ENCODE measurements at places on chromosomes 11 and 22. TPM values are rescaled to one million over a fixed set of nuclear protein-coding genes. Genes with fewer than 3 reads are reported as not detected.

DNA sequence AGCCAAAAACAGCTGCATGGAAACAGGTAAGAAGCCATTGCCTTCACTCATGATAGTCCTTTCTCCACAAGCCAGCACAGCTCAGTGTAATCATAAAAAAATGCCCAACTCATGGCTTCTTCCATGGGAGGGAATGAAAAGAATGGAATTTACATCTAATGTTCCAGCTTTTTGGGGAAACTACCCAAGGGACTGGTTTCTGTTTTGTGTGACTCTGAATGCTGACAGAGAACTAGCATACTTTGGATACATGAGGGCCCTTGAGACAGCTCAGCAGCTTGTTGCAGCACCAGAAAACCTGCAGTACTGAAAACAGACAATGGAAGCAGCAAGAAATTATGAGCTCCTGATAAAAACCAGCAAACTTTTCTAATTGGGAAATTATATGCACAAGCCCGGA lies 24.2 kb upstream of the HORMAD2 start:
- H3K36me3 ChIP-seq: no peaks in the 10 kb centered on the region
- no peaks in the 10 kb centered on the region for H3K27me3 ChIP-seq
- H3K27ac ChIP-seq: no peak overlapping the region

- no peak overlapping the region for H3K4me3 ChIP-seq
- DNase-seq: no peak
- H3K36me3 ChIP-seq: no peaks in the 10 kb centered on the region
Observed at GRCh38 chr11:102172127-102172848, 62.0 kb downstream of the YAP1 start.

GRCh38 chr11:27650988-27651387 lies 49.3 kb downstream of the BDNF start:
- no peaks in the 10 kb centered on the region for H3K27me3 ChIP-seq
- no peak for DNase-seq
- no peak overlapping the region for H3K4me3 ChIP-seq
- H3K27ac ChIP-seq: no peak overlapping the region
- no peaks in the 10 kb centered on the region for H3K4me1 ChIP-seq

GRCh38 chr11:18615628-18616392 lies 16.2 kb downstream of the MISFA start:
- no peak overlapping the region for H3K27ac ChIP-seq
- no peak overlapping the region for H3K4me3 ChIP-seq
- peaks cover 26% of the 10 kb centered on the region for H3K36me3 ChIP-seq
- no peaks in the 10 kb centered on the region for H3K27me3 ChIP-seq

GRCh38 chr22:39773976-39774539 lies 119.5 kb downstream of the ENTHD1 start:
- H3K36me3 ChIP-seq: no peaks in the 10 kb centered on the region
- H3K27me3 ChIP-seq: no peaks in the 10 kb centered on the region
- no peaks in the 10 kb centered on the region for H3K4me1 ChIP-seq
- H3K27ac ChIP-seq: no peak overlapping the region

DNA sequence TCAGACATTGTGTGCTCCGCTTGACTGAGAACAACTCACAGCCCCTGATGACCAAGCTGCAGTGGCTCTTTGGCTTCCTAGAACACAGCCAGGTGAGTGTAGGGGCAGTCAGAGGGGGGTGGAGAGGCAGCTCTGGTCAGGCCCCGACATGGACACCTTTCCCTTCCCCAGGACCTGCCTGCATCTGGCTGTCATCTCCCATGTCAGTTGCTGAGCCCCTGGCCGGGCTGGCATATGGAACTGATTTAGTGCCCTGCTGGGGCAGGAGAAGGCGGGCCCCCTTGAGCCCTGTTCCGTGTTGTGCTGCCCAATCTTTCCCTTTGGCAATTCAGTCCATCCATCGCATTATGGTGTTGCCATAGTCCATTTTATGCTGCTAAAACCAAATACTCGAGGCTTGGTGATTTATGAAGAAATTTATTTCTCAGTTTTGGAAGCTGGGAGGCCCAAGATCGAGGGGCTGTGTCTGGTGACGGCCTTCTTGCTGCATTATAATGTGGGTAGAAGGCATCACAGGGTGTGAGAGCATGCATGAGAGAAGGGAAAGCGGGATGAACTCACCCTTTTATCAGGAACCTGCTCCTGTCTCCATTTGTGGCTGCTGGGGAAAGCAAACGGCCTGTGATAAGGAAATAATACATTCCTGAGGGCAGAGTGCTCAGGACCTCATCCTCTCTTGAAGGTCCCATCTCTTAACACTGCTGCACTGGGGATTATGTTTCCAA lies 19.0 kb downstream of the USP35 start:
- no peaks in the 10 kb centered on the region for H3K27me3 ChIP-seq
- H3K4me3 ChIP-seq: no peak overlapping the region
- no peaks in the 10 kb centered on the region for H3K4me1 ChIP-seq
- peaks cover 8% of the 10 kb centered on the region for H3K36me3 ChIP-seq
- no peak for DNase-seq

The TSGA10IP gene
- not detected for total RNA-seq

DNA sequence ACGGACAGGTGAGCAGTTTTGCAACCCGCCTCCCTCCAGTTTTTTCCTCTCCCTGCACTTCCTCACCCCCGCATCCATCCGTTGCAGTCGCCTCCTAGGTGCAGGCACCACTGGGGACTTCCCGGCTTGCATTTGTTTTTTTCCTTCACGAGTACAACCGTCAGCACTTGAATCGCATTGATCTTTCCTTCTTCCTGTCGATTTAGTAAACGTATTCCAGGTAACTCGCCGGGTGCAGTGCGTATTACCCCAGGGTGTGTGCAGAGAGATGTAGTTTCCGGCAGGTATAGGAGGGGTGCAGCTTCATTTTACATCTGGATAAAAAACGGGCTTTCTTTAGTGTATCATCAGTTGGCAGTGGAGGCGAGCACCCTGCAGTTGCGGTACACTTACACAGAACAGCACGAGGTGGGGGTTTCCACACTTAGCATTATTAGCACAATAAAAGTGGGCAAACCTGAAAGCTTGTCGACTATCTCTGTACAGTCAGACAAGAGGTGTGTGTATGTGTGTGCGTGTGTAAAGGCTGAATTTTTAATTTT lies at the start of gene SORL1-AS1:
Gene SORL1-AS1, minus strand, starts transcription at position 359 of the 542 bp plus-strand sequence.
- H3K4me1 ChIP-seq: peaks cover 7% of the 10 kb centered on the region
- H3K36me3 ChIP-seq: no peaks in the 10 kb centered on the region
- no peak for DNase-seq
- no peak within 1 kb of the TSS for H3K27ac ChIP-seq
- no peaks in the 10 kb centered on the region for H3K27me3 ChIP-seq
- peak within 1 kb of the TSS; percentile 48 for H3K4me3 ChIP-seq

The IGLL1 gene
- not detected for total RNA-seq

The ASPHD2 gene
- total RNA-seq: 1.2 TPM

- no peaks in the 10 kb centered on the region for H3K27me3 ChIP-seq
- H3K36me3 ChIP-seq: peaks cover 3% of the 10 kb centered on the region
- H3K4me3 ChIP-seq: no peak overlapping the region
- H3K27ac ChIP-seq: peak overlapping the region; percentile 94
- DNase-seq: no peak
- peaks cover 53% of the 10 kb centered on the region for H3K4me1 ChIP-seq
Observed at GRCh38 chr22:17862646-17863181, 88.4 kb upstream of the BID start.

- H3K36me3 ChIP-seq: no peaks in the 10 kb centered on the region
- H3K27me3 ChIP-seq: no peaks in the 10 kb centered on the region
- H3K27ac ChIP-seq: peak overlapping the region; percentile 91
- H3K4me3 ChIP-seq: no peak overlapping the region
- no peak for DNase-seq
Observed at GRCh38 chr22:41842996-41843970, 10.4 kb downstream of the SREBF2 start.

DNA sequence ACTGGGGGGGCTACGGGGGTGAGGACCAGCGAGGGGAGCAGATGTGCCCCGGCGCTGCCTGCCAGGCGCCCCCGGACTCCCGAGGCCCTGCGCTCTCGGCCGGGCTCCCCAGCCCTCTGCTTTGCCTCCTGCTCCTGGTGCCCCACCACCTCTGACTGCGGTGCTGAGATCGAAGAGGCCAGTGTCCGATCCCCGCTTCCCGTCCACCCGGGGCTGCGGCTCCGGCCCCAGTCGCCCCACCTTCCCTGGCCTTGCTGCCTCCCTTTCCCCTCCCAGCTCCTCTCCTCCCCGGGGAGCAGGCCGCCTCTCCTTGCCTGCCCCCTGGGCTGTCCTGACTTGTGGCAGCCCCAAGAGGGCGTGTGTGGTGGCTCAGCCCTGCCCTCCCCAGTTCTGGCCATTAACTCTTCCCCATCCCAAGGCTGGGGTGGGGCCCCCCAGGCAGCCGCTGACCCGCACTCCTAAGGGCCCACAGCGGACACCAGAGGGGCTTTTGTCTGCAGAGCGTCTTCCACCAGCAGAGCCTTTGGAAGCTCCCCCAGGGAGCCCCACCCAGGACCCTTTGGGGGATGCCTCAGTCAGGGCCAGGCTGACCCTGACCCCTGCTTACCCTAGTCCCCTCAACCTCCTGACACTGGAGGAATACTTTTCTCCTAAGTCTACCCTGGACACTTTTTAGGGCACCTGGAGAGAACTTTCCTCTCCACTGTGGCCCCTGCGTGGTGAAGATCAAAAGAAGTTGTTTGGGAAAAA lies 16.6 kb downstream of the RTN4RL2 start:
- peaks cover 81% of the 10 kb centered on the region for H3K27me3 ChIP-seq
- H3K4me3 ChIP-seq: peak overlapping the region; percentile 55
- DNase-seq: no peak
- H3K36me3 ChIP-seq: no peaks in the 10 kb centered on the region
- no peak overlapping the region for H3K27ac ChIP-seq
- H3K4me1 ChIP-seq: peaks cover 6% of the 10 kb centered on the region

- H3K27me3 ChIP-seq: no peaks in the 10 kb centered on the region
- peaks cover 77% of the 10 kb centered on the region for H3K36me3 ChIP-seq
- DNase-seq: no peak
- H3K4me1 ChIP-seq: peaks cover 11% of the 10 kb centered on the region
- H3K4me3 ChIP-seq: no peak overlapping the region
Observed at GRCh38 chr11:9787981-9788521, 124.2 kb downstream of the SWAP70 start.

DNA sequence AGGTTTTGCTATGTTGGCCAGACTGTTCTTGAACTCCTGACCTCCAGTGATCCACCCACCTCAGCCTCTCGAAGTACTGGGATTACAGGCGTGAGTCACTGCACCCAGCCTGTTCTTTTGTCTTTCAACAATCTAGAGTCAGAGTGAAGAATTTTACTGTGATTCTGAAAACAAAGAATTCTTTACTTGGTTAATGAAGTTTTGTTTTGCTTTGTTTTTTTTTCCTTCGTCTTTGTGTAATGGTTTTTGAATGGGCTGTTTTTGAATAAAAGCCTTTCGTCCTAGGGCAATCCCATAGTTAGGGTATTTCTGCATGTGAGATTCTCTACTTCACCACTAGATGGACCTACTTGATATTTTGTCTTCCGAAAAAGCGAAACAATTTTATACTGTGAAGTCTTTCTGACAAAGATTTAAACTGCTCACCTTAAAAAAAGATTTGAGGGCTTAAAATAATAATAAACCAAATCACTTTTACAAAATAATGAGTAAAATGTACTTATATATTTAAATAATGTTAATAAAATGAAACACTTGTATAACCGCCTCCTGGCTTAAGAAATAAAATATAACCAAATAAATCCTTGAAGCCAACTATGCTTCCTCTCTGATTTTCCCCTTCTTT lies 43.4 kb upstream of the SC5D start:
- H3K36me3 ChIP-seq: no peaks in the 10 kb centered on the region
- H3K27ac ChIP-seq: no peak overlapping the region
- no peaks in the 10 kb centered on the region for H3K27me3 ChIP-seq
- no peak for DNase-seq
- H3K4me1 ChIP-seq: no peaks in the 10 kb centered on the region
- no peak overlapping the region for H3K4me3 ChIP-seq

DNA sequence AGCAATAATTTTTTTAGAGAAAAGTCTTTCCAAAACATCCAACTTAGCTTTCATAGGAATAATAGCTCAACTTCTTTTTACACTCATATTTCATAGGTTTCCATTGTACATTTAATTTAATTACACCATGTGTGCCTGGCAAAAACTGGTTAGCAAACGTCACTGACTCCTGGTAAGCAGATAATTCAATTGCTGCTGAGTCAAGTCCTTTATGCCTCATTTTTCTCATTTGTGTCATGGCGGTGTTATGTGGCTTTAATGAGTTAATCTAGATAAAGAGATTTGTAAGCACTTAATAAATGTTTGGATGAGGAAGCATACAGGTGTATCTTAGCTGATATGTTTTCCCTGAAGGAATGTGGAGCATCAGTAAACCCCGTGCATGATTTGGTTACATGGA lies 41.2 kb upstream of the PAK1 start:
- H3K27ac ChIP-seq: no peak overlapping the region
- no peaks in the 10 kb centered on the region for H3K4me1 ChIP-seq
- no peak overlapping the region for H3K4me3 ChIP-seq

DNA sequence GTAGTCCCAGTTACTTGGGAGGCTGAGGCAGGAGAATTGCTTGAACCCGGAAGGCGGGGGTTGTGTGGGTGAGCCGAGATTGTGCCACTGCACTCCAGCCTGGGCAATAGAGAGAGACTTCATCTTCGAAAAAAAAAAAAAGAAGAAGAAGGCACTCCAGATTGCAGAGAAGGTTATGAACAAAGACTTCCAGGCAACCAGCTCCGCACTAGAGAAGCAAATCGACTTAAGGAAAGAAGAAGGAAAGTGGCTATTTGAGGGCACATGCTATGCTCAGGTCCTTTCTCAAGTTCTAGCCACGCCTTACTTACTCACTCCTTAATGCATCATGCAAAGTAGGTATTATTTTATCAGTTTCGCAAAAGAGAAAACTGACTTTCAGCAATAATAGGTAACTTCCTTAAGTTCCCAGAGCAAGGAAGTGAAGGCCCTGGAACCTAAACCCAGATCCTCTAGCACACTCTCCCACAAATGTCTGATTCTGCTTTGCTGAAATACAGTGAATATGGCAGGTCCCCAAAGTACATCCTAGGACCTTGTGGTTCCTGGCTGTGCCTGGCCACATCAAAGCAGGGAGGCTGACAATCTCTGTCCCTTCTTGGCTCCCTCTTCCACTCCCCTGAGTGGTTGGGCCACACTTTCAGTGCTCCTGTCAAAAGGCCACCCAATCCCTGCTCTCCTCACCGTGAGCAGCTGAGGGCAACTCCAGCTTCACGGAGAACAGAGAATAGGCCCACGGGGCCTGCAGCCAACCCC lies 14.2 kb downstream of the CD3E start:
- H3K27me3 ChIP-seq: no peaks in the 10 kb centered on the region
- no peak overlapping the region for H3K27ac ChIP-seq
- no peak overlapping the region for H3K4me3 ChIP-seq
- H3K36me3 ChIP-seq: no peaks in the 10 kb centered on the region
- no peak for DNase-seq

DNA sequence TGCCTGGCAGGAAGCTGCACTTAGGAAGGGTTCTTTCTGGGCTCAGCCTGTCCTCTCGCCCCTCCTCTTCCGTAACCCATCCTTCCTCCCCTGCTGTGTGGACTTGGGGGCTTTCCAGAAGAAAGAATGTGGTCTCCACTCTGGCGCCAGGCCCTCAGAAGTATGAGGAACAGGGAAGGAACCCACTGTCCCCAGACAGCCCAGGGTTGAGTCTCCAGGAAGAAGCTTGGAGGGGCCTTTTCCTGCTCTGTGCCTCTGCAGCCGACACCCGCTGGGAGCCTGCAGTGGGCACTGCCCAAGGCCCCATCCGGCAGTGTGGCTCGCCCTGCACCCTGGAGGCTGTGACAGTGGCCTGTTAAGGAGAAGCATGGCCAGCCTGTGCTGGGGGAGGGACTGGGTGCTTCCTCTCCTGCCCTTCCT lies 112.6 kb downstream of the ST3GAL4 start:
- H3K27me3 ChIP-seq: no peaks in the 10 kb centered on the region
- H3K4me1 ChIP-seq: no peaks in the 10 kb centered on the region
- H3K27ac ChIP-seq: no peak overlapping the region
- no peak overlapping the region for H3K4me3 ChIP-seq
- no peak for DNase-seq
- H3K36me3 ChIP-seq: no peaks in the 10 kb centered on the region

Data from tibial nerve (tissue), 4 donors.